ENCODE measurements at places on chromosomes 2 and 18.

- DNase-seq: no peak
Observed at GRCh38 chr2:99876956-99877355, 265.4 kb downstream of the AFF3 start.

- no peak for DNase-seq
Observed at GRCh38 chr2:127185705-127186104, 34.4 kb downstream of the CYP27C1 start.

GRCh38 chr2:9200633-9201015, 6.0 kb upstream of the ASAP2 start:
- DNase-seq: no peak

DNA sequence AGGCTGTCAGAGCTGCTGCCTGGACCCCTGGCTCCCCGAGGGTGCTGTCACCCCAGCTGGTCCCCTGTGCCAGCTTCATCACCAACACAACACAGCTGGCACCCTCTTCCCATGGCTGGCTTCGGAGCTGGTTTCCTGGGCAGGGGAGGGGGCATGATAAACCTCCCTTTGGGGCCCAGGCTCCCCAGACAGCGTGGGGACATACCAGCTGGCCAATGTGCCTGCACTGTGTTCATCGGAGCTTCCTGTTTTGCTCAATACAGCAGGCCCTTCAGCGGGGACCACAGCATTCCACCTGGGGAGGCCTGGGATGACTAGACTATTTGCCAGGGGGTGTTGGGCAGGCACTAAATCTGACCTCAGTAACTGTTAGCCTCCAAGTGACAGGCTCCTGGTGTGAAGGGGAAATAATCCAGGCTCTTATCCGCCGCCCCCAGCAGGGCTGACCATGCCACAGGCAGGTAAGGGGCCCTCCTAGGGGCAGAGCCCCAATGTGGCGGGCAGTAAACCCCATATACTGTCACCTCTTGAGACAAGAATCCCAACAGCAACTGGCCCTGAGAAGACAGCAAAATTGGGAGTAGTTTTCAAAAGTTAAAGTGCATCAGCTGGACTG, 44.6 kb downstream of the EMX1 start:
- no peak for DNase-seq

DNA sequence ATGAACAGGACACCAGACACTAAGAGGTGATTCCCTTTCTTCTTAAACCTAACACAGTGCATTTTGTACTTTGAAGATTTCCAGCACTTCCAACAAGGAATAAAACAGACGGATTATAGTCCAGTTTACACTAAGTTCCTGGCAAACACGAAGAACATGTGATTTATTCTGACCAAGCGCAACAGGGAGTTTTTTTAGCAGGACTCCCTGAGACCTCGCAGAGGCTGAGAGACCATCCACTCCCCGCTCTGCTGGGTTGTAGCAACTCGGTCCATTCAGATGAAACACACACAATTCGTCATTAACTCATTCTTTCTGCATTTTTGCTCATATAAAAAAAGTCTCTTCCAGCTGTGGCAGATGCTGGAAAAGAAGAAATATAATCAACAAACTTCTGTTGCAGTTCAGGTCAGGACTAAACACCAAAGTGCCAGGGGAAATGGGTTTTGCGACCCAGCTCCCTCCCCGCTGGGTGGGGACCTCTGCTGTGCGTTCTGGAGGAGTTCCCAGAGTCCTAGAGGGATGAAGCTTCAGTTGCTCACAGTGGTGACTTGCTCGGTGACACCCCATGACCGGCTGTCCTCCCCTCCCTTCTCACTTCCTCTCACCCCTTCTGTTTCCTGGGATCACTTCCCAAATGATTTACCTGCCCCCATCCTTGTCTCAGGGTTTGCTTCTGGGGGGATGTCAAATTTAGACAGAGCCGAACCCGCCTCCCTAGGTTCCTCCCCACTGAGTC, 52.5 kb downstream of the KCNF1 start:
- no peak for DNase-seq

DNA sequence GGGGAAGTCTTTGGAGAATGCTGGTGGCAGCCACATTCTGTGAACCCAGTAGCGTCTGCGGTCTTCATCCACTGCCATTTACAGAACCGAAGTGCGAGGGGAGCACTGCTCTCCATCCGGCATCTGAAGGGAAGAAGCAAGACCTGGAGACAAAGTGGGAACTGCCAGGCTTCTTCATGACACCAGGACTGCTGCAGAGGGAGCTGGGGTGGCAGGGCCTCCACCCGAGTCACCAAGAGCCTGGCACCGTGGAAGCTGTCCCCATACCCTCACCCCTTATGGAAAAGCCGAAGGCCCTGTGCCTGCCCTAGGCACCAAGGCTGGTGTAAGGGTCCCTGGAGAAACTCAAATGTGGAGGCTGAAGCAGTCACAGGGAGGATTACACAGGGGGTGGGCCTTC, 79.8 kb downstream of the CIB4 start:
- no peak for DNase-seq

GRCh38 chr18:79921984-79922965, 29.2 kb downstream of the SLC66A2 start:
- DNase-seq: no peak

- no peak for DNase-seq
Observed at GRCh38 chr2:165144315-165144714, 59.5 kb downstream of the SCN3A start.

- DNase-seq: no peak
Observed at GRCh38 chr2:136980303-136980702, 215.0 kb downstream of the THSD7B start.

DNA sequence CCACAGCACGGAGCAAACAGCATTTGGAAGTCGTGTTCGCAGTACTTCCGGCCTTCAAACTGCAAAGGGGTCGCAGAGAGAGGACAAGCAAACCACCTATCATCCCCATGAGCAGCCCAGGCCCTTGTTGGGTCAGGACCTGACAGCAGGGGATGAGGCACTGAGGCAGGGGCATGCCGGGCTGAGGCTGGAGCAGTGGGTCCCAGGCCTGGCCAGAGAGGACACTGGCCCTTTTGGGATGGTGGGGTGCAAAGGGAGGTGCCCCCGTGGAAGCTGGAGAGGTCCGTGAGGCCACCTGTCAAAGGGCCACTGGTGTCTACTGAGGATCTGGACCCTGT, 8.9 kb downstream of the GPR17 start:
- no peak for DNase-seq

DNA sequence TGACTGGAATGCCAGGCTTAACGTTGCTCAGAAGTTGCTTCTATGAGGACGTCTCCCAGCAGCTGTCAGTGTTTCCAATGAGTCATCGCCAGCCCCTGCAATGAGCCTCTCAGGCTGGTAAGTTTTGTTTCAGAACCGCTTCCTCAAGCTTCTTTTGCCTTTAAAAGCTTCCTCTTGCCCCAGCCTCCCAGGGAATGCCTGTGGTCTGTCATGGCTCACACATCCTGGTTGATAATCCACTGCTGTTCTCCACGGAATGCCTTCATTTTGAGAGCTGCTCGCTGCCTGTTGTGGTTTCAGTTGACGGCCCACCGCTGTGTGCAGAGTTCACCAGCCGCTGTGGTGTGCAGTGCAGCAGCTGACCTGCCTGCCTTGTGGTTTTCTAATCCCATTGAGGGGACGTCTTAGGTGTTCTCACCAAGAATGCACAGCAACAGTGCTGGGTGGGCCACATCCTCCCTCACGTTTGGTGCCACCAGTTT, 96.4 kb downstream of the RTP5 start:
- DNase-seq: peak; percentile 74

DNA sequence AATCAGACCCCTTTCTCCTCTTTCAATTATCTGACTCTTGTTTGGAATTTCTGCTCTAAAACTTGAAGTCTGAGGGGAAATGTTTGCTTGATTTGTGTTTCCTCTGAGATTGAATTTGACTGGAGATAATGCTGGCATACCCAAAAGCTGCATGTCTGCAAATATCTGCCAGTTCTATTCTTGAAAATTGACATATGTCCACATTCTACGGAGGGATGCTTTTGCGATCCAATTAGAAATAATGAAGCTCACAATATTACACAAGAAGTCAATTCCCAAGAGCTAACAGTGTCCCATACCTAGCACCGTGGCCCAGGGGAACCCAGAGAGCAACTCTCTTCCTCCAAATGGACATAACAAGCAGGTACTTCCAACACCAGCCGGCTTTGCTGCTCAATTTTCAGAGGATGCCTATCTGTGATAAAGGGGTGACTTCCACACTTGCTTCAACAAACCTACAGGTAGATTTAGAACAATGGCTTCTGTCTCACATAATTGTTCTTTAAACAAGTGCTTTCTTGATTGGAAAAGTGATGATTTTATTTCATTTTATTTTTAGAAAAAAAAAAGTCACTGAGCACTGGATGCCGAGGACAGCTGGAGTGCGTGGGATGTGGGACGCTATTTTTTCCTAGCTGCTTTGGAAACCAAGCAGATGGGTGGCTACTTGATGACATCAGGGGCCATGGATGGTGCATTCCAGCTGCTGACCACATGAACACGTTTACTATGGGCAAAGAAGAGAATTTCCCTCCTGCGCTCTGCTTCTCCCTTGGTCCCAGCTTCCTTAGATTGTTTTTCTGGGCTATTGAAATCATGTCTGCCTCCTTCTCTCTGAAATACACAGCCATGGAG, 488.9 kb downstream of the RNF144A start:
- no peak for DNase-seq

DNA sequence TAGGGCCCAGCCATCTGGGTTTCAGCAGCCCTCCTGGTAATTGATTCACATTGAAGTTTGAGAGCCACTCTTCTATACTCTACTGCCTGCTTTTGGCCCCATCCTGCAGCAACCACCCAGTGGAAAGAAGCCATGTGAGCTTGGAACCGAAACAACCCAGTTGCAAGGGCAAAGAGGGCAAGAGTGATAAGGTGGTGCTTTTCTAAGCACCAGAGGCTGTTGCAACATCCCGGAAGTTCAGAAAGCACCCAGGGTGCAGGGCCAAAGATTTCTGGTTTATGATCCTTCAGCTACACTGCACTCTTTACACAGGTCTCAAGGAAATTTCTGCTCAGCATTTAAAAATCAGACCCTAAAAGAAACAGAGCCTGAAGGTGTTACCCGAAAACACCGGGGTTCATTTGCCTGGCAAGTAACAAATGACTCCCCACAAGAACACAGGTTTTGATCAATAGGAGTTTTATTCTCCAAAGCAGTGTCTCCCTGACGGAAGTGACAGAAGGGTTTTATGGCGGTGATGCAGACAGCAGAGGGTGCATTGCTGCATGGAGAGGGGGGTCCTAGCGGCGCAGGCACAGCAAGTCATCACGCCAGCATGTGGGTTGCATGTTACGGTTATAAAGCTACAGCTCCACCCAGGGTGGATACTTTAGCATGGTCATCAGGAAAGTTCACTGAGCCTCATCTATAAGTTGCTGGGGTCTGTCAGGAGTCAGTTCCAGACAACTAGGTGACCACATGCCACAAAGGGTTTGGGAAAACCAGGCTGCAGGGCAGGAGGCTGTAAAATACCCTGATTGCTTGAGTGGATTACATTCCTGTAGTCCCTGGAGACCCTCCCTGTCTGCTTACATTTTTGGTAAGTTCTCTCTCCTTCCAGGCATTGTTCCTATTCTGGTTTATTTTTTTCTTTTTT, 28.8 kb upstream of the TMEM37 start:
- peak; percentile 23 for DNase-seq

GRCh38 chr2:75466708-75467311, 93.9 kb downstream of the EVA1A start:
- DNase-seq: peak; percentile 35

GRCh38 chr2:137976274-137976673, 12.0 kb downstream of the HNMT start:
- no peak for DNase-seq

DNA sequence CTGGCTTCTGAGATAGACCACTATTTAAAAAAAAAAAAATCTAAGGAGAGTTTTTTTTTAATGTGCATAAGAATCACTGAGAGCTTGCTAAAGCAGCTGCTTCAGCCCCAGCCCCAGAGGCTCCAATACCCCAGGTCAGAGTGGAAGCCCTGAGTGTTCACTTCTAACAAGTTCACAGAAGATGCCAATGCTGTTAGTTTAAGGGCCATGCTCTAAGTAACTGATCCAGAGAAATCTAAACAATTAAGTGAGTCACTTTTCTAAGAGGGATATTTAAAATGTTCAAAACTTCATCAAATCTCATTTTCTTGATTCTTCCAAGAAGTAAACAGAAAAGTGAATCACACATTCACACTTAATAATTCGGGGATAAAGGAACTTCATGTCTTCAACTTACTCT, 126.4 kb upstream of the CD226 start:
- no peak for DNase-seq

- no peak for DNase-seq
Observed at GRCh38 chr2:141767691-141768090, 363.1 kb downstream of the LRP1B start.

DNA sequence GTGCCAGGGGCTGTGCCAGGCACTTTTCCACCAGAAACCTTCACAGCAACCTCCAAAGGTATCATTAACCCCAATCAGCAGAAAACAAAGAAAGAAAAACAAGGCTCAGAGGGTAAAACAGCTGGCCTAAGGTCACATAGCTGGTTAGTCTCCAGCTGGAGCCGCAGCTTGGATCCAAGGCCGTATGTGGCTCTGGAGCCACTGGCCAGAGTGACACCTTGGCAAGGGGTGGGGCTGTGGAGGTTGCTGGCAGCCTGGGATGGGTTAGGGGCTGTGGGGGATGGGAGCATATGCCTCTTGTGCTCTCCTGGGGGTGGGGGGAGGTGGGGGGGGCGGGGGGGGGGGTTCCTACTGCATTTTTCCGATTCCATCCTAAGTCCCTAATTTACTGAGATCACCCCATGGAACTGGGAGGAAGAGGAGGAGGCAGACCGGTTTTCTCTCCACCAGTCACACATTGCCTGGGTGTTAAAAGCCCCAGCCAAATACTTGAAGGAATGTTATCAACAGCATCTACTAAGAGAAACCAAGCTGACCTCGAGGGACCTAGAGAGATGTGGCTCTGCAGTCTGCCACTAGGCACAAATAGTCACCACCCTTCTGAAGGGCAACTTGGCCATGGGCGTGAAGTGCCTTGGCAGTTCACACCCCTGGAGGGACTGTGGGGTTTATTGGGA, 8.0 kb downstream of the HAAO start:
- no peak for DNase-seq

GRCh38 chr2:130787841-130788240, 32.5 kb downstream of the AMER3 start:
- DNase-seq: no peak

DNA sequence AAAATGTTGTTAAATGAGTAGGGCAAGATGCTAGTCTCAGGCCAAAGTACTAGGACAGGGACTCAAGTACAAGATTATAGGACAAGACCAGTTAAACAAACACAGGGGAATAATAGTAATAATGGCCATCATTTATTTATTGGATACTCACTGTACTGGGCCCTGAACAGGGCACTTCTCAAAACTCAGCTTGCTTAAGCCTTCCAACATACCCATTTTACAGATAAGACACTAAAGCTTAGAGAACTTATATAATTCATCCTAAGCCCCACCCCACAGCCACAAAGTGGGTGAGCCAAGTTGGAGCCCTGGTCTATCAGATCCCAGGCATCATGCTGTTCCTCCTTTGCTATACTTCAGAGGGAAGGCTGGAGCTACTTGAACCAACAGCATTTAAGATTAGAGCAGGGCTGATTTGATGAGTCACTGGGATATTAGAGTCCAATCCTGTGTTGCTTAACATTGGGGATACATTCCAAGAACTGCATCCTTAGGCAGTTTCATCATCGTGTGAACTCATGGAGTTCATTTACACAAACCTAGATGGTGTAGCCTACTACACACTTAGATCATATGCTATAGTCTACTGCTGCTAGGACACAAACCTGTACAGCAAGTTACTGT, 153.6 kb downstream of the MTCL1 start:
- DNase-seq: peak; percentile 99

- no peak for DNase-seq
Observed at GRCh38 chr18:63753676-63754075, 21.5 kb upstream of the SERPINB7 start.
